NCI-H2171 treated with DMSO at 0.1 percent for 48 hours (cell line): ENCODE measurements at places on chromosomes 2 and 18.

- peak; percentile 72 for DNase-seq
These were observed 3.5 kb downstream of the ASPRV1 start for GRCh38 chr2:69957965-69958364.

DNA sequence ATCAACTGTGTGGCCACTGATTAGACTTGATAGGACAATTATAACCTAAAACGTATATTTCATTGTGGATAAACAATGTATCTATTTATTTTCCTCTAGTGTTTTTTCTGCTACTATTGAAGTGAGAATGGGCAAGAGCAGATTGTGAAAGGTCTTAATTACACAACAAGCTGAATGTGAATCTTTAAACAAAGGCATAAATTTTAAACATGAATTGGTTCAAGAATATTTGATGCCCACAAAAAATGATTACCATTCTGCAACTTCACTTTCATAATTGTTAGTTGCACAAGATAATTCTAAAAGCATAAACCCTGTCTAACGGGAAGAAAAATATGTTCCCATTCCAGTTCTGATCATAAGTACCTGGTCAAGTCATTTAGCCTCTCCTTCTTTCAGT, 285.6 kb downstream of the GULP1 start:
- DNase-seq = no peak

DNA sequence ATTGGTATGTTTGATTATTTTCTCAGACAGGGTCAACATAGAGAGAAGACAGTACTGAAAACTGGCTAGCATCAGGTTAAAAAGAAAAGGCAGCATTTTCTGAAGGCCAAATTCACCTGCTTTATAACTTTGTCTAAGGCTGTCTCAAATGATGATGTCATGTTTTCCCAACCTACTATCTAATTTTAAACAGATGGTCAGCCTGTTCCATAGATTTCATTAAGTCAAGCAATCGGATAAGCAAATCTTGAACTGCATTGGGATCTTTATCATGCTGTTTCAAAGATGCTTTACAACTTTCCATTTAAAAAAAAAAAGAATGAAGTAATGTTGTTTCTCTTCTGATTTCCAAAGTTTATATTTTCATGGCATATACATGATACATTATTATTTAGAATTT, 56.3 kb upstream of the SPOPL start:
- no peak for DNase-seq

DNA sequence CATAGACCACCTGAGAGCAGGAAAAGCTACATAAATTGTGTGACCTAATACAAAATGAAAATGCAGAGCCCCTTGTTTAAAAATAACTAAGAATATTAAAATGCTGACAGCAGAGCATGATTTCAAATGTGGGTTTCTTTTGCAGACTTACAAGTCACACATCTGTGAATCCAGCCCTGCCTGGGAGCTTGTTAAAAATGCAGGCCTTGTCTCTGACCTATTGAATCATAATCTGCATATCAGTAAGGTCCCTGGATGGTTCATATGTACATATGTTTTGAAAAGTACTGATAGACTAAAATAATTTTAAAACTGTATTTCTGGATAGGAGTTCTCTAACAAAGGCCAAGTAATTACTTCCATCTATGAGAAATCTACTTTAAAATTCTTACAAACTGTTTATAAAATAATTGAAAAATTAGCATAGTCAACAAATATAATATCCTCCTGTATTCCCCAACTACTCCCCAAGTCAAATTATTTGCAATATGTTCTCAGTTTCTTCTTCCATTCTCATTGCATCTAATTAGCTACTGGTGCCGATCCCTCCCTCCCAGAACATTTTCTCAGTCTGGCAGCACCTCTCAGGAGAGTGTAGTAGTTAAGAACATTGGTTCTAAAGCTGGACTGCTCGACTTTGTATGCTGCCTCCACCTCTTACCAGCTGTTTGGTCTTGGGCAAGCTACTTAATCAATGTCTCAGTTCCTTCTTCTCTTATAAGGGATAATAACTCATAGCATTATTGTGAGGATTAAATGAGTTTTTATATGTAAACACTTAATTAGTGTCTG, 1040.4 kb upstream of the CDH2 start:
- DNase-seq = no peak

GRCh38 chr18:79682894-79683625, 3.5 kb downstream of the CTDP1 start:
- no peak for DNase-seq

DNA sequence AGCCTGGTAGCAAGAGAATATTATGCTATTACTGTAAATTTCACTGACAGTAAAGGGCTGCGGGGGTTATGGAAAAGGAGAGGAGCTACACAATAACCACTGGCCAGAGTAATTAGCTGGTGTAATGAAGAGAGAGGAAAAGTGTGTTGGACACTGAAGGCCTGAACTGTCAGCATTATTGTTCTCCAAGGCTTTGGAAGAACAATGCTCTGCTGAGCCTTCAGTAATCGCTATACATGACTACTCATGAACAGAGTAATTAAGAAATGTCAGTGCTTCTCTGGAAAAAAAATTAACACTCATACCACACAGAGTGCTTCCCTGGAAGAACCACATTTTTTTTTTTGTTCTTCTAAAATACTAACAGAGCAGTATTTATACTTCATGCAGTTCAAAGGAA, 931.3 kb downstream of the CPS1 start:
- no peak for DNase-seq

GRCh38 chr2:234493796-234494195, 3.1 kb downstream of the ARL4C start:
- no peak for DNase-seq

DNA sequence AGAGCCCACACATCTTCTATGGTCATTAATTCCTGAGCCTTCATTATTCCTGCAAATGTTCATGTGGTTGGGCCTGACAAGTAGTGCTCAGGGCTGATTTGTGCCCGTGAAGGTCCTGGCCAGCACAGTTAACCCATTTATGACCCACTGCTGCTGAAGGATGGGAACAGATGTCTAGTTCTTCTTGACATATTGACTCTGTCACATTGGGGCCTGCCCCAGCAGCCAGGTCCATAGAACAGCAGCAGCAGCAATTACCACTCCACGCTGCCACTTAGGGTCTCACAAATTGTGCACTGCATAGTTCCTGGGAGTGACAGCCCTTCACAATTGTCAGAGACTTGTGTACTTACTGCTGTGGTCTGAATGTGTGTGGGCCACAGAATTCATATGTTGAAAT, 442.3 kb upstream of the RGPD4 start:
- no peak for DNase-seq

GRCh38 chr2:27809761-27810241, 38.3 kb downstream of the MRPL33 start:
- DNase-seq = no peak

DNA sequence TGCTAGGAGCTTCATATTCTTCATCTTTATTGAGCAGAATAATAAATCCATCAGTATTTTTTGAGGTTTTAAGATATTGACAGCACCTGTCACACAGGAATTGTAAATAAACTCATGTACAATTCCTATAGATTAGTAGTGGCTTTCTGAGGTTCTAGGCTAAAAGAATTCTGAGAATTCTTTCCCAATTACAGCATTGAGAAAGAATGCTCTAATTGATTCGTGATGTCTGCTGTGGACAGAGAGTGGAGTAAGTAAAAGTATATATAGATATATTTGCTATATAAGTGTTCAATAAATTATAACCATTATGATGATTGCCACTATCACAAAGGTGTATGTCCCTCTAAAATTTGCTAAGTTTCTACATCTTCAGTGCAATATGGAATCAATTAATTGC, 186.5 kb upstream of the NRP2 start:
- DNase-seq = no peak

DNA sequence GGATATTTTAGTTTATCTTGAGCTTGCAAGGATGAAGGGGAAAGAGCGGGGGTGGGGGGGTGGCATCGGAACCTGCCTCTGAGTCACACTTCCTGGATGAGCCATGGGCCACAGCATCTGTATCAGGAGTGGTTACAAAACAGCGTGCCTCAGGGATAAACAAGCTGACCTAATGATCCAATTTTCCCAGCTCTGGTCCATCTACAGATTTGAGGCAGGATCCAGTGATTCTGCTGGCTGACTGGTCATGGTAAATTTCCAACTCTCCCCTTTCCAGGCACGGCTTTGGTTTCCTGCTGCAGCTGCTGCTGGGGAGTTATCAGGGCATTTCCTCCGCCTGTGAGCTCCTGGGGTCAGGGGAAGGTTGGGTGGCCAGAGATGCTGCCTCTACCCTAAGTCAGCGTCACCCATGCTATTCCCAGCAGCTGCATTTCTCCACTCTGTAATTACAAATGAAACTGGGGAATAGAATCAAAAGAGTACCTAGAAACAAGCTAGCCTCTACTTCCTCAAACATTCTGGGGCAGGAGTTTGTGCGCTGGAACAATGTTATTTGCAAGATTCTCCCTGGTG, 4.7 kb upstream of the HPCAL1 start:
- DNase-seq = no peak

GRCh38 chr2:195407783-195408182, 249.2 kb upstream of the SLC39A10 start:
- DNase-seq = peak; percentile 83

DNA sequence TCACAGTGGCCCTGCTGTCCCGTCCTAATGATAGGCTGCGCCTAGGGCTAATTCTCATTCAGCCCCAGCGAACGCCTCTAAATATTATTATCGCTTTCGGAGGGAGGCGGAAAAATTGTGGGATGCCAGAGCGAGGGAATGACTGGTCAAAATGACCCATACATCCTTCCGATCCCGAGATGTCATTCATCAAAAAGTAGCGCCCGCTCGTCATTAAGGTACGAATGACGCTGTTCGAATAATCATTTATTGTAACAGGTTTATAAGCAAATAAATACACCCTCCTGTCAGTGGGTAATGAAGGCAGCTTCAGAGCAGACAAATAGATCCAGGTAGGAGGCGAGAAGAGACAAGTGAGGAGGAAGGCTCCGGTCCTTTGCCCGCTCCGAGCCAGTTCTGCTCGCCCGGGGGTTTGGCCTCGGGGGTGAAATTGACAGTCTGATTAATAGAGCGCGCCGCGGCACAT, at the start of gene EVX2:
EVX2 (minus strand) TSS at position 167 of the 466 bp plus-strand sequence. CDS start 186 bp downstream, outside the sequence.
- no peak for DNase-seq

GRCh38 chr2:3635171-3635974, 22.6 kb upstream of the ALLC start:
- peak; percentile 44 for DNase-seq

GRCh38 chr2:190908532-190908931, 27.9 kb downstream of the GLS start:
- no peak for DNase-seq

DNA sequence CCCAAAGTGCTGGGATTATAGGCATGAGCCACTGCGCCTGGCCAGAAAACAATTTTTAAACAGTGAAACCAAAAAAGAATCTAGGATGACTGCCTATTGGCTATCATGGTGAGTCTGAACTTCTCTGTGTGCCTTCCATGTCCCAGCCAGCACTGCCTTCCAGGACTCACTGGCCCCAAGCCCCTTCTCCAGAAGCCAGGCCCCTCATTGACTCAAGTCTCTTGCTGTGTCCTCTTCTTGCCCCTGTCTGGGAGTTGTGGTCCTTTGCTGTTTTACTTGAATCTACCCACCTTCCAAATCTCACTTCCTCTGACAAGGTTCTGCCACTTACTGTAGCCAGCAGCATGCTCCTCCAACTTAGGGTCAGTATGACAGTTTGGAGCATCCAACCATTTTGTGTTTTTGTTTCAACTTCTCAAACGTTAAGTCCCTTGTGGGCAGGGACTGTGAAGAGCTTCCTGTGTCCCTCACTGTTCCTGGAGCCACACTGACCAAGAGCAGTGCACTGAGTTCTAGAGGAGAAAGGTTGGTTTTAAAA, 41.7 kb downstream of the ST3GAL5 start:
- no peak for DNase-seq
